AG09319 (cell line): ENCODE measurements at places on chromosomes 11 and 22.
A peak's percentile ranks its signal among the peaks of the same experiment; 100 is the strongest.

DNA sequence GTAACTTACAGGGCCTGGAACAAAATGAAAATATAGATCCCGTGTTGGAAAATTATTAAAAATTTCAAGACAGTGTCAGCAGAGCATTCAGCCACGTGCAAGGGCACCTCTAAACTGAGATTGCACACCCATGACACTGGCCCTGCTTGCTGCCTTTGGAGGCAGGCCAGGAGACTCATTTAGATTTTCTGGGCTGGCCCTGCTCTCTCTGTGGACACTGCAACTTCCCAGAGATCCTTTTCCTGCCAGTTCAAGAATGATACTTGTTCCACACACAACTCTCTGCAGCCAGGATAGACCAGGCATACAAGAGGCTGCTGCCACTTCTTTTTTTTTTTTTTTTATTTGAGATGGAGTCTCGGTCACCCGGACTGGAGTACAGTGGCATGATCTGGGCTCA lies 56.7 kb upstream of the PTPRJ start:
- no peak for DNase-seq

- no peak for DNase-seq
Observed at GRCh38 chr22:33599596-33599995, 320.7 kb downstream of the LARGE1 start.

DNA sequence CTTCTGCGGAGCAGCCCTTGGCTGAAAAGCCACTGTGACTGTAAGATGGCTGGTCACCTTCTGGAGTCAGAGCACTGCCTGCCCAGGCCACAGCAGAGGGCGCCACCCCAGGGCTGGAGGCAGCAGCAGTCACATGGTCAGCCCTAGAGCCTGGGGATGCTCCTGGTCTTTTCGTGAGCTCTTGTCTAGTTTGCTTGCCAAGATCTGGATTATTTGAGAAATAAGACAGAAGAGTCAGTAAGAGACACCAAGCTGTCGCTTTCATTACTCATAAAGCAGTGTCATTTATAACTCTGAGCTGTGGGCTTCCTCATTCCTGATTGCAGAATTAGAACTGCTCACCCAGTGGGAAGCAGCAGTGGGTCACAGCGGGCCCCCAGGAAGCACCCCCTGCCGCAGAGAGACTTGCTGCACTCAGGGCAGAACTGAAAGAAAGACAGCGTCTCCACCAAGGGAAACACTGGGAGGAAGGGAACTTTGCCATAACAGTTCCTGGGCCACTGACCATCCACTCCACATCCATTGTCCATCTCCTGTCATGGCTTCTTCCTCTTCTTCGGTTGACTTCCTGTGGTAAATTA lies 56.7 kb downstream of the PPP6R2 start:
- no peak for DNase-seq

DNA sequence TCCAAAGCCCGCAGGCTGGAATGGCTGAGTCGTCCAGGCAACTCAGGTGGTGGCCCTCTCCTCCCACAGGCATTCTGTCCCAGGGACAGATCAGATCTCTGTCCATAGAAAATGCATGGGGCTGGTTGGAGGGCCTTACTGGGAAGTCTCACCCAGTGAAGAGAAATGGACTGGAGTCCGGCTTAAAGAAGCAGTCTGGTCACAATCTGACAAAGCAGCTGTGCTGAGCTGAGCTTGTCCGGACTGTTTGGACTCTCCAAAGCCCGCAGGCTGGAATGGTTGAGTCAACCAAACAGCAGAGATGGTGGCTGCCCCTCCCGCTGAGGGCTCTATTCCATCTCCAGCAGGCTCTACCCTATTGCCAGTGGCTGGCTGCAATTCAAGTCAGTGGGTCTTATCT lies 14.4 kb upstream of the DEPDC7 start:
- DNase-seq = no peak

DNA sequence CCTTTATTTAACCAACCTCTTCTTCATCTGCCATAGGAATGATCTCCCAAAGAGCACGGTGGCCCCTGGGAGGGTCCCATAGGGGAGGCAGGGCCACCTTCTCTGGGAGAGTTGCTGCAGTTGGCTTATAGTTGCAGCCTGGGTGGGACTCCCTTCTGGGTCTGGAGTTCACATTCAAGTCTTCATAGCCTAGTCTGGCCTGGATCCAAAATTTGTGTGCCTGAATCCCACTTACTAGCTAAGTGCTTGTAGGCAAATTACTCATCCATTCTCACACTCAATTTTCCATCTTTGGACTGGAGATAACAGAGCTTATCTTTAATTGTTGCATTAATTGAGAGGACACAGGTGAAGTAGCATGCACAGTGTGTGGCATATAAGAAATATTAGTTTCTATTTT lies 163.6 kb downstream of the GRIK4 start:
- DNase-seq = no peak

DNA sequence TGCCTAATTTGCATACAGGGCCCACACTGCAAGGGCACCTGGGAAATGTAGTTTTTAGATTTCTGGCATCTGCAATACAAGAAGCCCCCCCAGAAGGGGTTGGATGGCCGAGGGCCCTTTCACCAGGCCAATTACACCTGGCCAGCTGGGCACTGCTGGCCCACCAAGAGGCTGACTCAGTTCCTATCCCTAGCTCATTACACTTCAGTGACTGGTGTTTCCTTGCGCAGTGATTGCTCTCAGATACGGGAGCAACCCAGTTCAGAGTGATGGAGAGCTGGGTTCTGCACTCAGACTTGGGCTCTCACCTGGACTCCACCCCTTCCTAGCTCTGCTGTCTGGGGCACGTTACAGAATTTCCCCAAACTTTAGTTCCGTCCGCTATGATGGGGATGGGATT lies 81.1 kb upstream of the SHANK2 start:
- DNase-seq = no peak

GRCh38 chr11:10453261-10453660 lies 1.8 kb upstream of the AMPD3 start:
- DNase-seq = no peak

GRCh38 chr11:74232311-74232950 lies 61.3 kb downstream of the PPME1 start:
- no peak for DNase-seq

DNA sequence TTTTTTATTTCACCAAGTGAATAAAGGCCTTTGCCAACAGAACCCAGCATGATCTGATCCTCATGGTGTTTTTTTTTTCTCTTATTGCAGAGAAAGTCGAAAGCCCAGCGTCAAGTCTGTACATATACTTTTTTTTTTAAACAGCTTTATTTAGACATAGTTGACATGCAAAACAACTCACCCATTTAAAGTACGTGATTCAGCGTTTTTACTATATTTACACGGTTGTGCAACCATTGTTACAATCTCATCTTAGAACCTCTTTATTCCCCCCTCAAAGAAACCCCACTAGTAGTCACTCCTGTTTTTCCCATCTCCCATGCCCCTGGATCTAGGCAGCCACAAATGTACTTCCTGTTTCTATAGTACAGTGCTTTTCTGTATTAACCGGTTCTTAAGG lies 20.6 kb upstream of the AP1B1 start:
- no peak for DNase-seq

- no peak for DNase-seq
Observed at GRCh38 chr22:27114186-27114585, 456.8 kb downstream of the MIAT start.

- DNase-seq = no peak
Observed at GRCh38 chr22:32754413-32755041, 47.0 kb upstream of the TIMP3 start.

- no peak for DNase-seq
Observed at GRCh38 chr11:84264066-84264465, 977.9 kb upstream of the CCDC90B start.

GRCh38 chr22:41047801-41048211 lies 44.6 kb upstream of the EP300 start:
- no peak for DNase-seq

- no peak for DNase-seq
Observed at GRCh38 chr11:67099831-67100324, 19.2 kb upstream of the KDM2A start.

- peak; percentile 28 for DNase-seq
Observed at GRCh38 chr22:39634530-39635405, 64.2 kb downstream of the CACNA1I start.

DNA sequence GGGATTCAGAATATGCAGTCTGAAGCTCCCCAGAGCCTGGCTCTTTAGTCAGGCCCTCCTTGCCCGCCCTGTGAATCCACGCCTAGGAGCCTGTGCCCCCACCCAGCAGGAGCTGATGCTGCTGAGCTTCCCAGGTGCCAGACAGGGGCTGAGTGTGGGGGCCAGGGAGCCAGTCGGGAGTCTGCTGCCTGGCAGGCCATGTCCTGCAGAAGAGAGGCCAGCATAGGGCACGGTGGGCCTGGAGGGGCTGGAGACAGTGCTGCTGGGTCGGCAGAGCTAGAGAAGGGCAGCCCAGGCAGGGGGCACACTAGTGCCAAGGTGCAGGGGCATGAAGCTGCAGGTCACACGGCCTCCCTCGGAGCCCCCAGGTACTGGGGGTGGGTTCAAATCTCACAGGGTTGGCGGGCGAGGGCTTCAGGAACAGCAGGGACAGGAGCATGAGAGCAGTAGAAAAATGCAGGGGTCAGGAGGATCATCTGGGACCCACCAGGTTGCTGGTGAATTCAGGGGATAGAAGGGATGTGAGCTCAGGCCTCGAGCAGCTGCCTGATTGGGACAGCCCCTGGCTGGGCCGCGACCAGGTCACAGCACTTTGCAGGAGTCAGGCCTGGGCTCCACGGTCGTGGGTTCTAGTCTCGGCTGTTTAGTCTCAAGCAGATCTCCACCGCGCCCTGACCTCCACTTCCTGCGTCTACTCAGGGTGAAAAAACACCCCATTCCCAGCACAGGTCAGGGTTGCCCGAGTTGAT lies 4.1 kb upstream of the SEPTIN5 start:
- no peak for DNase-seq

DNA sequence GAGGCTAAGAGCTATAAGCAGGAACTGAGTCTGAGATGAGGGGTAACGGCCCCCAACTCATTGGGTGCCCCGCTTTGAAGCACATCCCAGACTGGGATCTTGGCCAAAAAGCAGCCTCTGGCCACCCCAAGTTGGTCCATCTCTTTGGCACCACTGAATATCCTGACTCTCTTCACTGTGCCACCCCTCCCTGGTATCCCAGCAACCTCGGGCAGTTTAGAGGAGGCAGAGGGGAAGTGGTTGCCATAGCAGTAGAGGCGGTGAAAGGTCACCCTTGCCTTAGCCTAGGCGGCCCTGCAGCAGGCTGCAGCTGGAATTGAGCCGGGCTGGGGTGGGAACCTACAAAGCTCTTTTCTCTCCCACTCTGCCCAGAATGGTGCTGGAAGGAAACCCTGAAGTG lies 1.1 kb downstream of the PELI3 start:
- DNase-seq = no peak

- DNase-seq = no peak
Observed at GRCh38 chr22:17566776-17567175, 3.5 kb downstream of the SLC25A18 start.

DNA sequence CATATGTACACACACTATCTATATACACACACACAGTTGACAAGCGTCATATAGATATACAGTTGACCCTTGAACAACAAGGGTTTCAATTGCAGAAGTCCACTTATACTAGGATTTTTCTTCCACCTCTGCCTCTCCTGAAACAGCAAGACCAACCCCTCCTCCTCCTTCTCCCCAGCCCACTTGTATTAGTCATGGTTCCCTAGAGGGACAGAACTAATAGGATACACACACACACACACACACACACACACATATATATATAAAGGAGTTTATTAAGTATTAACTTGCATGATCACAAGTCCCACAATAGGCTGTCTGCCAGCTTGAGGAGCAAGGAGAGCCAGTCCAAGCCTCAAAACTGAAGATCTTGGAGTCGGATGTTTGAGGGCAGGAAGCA lies 92.9 kb downstream of the DHCR7 start:
- no peak for DNase-seq

DNA sequence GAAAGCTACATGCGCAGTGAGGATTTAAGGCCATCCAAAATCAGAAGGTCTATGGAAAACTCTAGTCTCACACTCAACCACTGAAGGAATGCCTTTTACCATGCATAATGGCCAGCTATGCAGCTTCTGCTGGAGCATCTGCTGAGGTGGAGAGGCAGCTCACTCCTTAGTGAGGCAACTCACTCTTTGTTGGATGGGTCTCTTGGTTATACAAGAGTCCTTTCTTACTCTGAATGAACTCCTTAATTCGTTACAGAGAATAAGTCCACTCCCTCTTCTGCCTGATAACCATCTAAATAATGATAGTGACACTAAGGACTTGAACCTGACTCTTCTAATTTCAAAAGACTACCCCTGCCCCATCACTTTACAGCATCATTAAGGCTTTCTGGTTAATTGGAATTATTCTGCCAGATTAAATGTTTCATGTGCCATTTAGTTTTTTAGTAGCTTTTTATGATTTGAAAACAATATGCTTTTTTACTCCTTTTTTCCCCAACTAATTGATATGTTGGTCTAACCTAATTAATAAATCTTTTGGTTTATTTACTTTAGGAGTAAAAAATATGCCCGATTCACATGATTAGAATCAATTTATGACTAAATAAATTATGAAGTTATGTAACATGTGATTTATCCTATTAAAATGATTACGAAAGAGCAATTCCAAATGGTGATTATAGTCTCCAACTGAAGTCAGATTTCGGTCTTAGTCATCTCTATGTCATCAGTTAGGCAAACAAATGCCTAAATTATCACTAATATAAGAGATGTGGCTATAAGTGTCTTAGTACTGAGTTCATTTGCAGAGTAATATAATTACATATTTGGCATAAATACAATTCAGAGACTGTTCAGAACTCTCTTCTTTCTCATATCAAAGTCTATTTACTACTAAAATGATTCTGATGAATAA lies 286.7 kb upstream of the CCDC90B start:
- no peak for DNase-seq

- DNase-seq = no peak
Observed at GRCh38 chr11:6824136-6824823, 21.2 kb upstream of the OR10A5 start.

GRCh38 chr11:76748948-76749347 lies 34.2 kb upstream of the TSKU start:
- no peak for DNase-seq

- DNase-seq = no peak
Observed at GRCh38 chr11:67289226-67289650, at the start of gene ANKRD13D. ANKRD13D (plus strand) TSS chr11:67289303; CDS start chr11:67289461, 158 bp downstream.

- DNase-seq = peak; percentile 25
Observed at GRCh38 chr11:125457814-125458343, 38.2 kb downstream of the FEZ1 start.

GRCh38 chr11:122852796-122853160 lies 14.5 kb downstream of the CRTAM start:
- no peak for DNase-seq
